ENCODE measurements at places on chromosomes 6 and 20. TPM values are rescaled to one million over a fixed set of nuclear protein-coding genes. Genes with fewer than 3 reads are reported as not detected.

- no peak for DNase-seq
- no peak overlapping the region for H3K4me3 ChIP-seq
- H3K4me1 ChIP-seq: no peaks in the 10 kb centered on the region
Observed at GRCh38 chr6:157162766-157163433, 160.4 kb downstream of the TMEM242 start.

DNA sequence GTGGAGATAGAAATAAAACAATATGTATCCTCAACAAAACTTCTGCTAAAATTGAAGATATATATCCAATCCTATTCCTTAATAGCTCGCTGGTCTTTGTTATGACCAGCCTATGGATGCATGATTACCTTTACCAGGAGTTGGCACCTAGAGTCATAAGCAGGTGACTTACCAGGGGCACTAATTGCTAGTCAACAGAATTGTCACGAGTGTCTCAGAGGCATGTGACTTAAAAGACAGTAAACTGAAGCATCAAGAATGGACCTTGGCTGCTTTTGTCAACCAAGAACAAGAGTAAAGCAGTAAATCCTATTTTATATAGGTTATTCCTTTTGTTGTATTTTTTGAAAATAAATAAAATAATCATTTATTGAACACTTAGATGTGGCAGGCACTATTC lies 115.4 kb downstream of the MYO6 start:
- H3K4me1 ChIP-seq: no peaks in the 10 kb centered on the region
- H3K4me3 ChIP-seq: no peak overlapping the region
- H3K27ac ChIP-seq: no peak overlapping the region

DNA sequence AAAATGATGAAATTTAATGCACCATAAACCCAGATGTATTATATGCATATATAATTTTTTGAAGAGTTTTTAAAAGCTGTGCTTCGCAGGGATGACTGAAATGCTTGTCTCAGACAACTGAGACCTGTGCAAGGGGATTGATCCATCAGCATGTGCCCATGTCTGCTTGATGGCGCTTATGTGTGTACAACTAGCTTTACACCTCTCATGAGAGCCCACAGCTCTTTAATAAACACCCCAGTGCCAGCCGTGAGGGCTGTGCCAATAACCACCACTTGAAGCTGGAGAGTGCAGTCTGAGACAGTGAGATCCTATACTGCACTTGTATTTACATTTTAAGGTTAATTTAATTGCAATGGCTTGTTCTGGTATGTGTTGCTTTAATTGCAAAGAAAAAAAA lies 225.5 kb downstream of the BCKDHB start:
- no peaks in the 10 kb centered on the region for H3K4me1 ChIP-seq
- no peak overlapping the region for H3K4me3 ChIP-seq
- no peaks in the 10 kb centered on the region for H3K36me3 ChIP-seq
- no peaks in the 10 kb centered on the region for H3K27me3 ChIP-seq

The TPD52L2 gene
- total RNA-seq: 113 TPM

The ECT2L gene
- not detected for total RNA-seq

The ARMC2 gene
- total RNA-seq: 9.3 TPM

The F13A1 gene
- 0.26 TPM for total RNA-seq

The SSTR4 gene
- not detected for total RNA-seq

The ZC2HC1B gene
- total RNA-seq: not detected

DNA sequence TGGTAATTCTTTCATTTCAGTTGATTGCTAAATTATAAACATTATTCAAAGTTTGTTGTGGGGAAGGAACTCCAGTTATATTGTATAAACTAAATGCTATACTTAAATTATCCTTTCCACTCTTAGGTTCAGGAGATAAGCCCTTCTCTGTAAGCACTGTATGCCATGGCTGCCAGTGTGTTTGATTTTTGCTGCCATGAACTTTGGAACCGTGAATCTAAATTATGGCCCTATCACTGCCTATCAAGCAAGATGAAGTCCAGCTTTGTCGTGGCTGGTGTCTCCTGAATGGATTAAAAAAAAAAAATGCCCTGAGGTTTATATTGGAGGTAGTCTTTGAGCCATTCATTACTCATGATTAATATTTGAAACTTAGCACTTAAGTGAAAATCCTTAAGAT lies 44.7 kb downstream of the CDC5L start:
- no peak overlapping the region for H3K4me3 ChIP-seq
- DNase-seq: no peak
- no peaks in the 10 kb centered on the region for H3K27me3 ChIP-seq
- H3K27ac ChIP-seq: no peak overlapping the region

DNA sequence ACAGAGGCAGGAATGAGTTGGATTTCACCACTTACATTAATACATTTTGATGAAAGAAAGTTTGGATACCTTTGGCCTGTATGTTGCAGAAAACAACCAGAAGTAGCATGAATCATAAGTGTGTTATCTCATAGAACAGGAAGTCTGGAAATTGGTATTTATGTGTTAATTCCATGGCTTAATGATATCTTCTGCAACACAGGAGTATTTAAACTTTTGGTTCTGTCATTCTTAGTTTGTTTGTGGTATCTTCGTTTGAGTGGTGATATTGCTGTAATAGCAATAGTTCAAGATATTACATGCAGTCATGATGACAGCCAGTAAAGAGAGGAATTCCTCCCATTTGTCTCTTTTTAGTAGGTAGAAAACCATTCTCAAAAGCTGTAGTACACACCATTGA lies 177.3 kb downstream of the CDKAL1 start:
- H3K4me3 ChIP-seq: no peak overlapping the region
- H3K36me3 ChIP-seq: no peaks in the 10 kb centered on the region
- no peak for DNase-seq
- H3K27me3 ChIP-seq: no peaks in the 10 kb centered on the region
- no peak overlapping the region for H3K27ac ChIP-seq
- no peaks in the 10 kb centered on the region for H3K4me1 ChIP-seq

The DOK5 gene
- 0.18 TPM for total RNA-seq

DNA sequence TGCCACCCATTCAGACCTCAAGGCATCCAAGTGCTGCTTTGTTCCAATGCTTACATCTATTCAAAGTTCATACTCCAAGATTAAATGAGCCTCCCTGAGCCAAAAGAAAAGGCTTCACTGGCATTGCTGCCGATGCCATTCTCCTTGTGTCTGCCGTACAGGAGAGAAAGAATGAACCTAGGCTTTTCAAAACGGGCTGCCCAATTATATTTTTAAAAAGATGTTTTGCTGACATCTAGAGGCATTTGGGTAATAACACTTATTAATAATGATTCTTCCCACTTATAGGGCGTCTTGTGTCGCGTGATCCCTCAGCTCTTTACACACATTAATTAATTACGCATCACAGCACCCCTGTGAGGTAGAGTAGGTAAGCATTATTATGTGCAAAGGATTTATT lies 545.6 kb downstream of the PKHD1 start:
- no peaks in the 10 kb centered on the region for H3K36me3 ChIP-seq
- no peaks in the 10 kb centered on the region for H3K27me3 ChIP-seq
- H3K4me3 ChIP-seq: no peak overlapping the region
- no peaks in the 10 kb centered on the region for H3K4me1 ChIP-seq
- DNase-seq: no peak

GRCh38 chr6:45617441-45617840 lies 239.7 kb upstream of the SUPT3H start:
- no peak for DNase-seq
- H3K4me3 ChIP-seq: no peak overlapping the region
- H3K27ac ChIP-seq: no peak overlapping the region

DNA sequence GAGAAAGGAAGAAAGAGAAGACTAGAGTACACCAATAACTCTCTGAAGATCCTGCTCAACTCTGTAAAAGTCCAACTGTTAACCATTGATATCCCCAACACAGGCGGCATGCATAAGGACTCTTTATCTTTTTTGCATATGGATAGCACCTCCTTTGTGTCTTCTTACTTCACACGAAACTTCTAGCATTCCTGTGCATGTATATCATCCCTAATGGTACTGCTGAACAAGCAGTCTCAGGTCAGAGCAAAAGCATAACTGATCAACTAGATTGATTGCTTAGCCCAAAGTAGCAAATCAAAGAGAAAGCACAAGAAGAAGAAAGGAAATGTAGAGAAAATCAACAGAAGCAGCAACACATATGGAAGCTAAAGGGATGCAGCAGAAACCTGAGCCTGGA lies 234.4 kb downstream of the SYNE1 start:
- no peak for DNase-seq
- H3K4me1 ChIP-seq: no peaks in the 10 kb centered on the region
- H3K4me3 ChIP-seq: no peak overlapping the region
- no peaks in the 10 kb centered on the region for H3K36me3 ChIP-seq
- no peaks in the 10 kb centered on the region for H3K27me3 ChIP-seq

- DNase-seq: no peak
- peaks cover 6% of the 10 kb centered on the region for H3K4me1 ChIP-seq
- H3K27ac ChIP-seq: peak overlapping the region; percentile 80
- no peaks in the 10 kb centered on the region for H3K36me3 ChIP-seq
- H3K27me3 ChIP-seq: no peaks in the 10 kb centered on the region
Observed at GRCh38 chr6:8131265-8131897, 29.0 kb upstream of the EEF1E1 start.

DNA sequence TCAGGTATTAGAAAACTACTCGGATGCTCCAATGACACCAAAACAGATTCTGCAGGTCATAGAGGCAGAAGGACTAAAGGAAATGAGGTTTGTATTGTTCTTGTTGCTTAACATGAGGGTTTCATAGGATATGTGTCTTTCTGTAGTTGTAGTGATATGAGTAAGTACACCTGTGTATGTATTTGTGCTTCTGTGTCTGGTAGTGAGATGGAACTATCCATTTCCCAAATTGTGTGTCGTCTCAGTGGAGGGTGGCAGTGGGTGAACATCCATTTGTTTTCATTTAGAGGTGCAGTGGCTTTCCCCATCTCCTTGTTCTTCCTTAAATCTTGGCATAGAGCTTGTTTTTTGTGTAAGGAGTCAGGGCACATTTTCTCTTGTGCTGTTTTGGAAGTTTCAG lies 8.2 kb downstream of the ASXL1 start:
- H3K36me3 ChIP-seq: peaks cover 14% of the 10 kb centered on the region
- H3K27ac ChIP-seq: no peak overlapping the region
- no peaks in the 10 kb centered on the region for H3K27me3 ChIP-seq
- H3K4me3 ChIP-seq: no peak overlapping the region

DNA sequence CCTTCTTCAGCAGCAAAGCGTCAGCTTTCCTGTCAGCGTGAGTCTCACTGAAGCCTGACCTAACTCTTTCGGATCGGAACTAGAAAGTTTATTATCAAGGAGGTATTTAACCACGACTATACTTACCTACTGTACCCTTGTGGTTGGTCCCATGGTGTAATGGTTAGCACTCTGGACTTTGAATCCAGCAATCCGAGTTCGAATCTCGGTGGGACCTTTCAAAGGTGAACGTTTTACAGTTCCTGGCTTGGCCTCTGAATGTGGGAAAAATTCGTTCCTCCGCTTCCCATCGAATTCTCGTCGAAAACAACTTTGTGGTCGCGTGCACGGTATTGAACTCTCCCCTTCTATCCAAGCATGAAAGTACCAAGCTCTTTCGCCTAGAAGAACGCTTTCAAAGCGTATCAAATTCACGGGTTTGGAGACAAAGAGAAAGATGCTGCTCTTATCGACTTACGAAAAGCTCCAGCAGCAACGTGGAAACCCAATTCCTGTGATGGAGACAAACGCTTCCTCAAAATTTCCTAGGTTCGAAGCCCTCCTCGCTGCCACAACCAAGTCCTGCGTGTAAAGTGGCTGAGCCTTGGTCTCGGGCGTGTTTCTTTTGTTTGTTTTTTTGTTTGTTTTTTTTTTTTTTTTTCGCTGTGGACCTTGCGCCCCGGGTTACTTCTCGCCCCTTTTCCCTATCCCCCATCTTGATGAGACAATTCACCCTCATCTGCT lies 63.7 kb downstream of the GPX5 start:
- H3K4me3 ChIP-seq: peak overlapping the region; percentile 35
- H3K4me1 ChIP-seq: peaks cover 15% of the 10 kb centered on the region
- 0 out of 2 replicates have a peak overlapping the region, but pooled peaks have one; percentile 14 for H3K27ac ChIP-seq

The SYTL3 gene
- 1.4 TPM for total RNA-seq

GRCh38 chr6:119834418-119834817 lies 484.9 kb upstream of the MAN1A1 start:
- H3K27ac ChIP-seq: no peak overlapping the region
- no peaks in the 10 kb centered on the region for H3K4me1 ChIP-seq
- no peak overlapping the region for H3K4me3 ChIP-seq
- H3K27me3 ChIP-seq: no peaks in the 10 kb centered on the region
- DNase-seq: no peak

DNA sequence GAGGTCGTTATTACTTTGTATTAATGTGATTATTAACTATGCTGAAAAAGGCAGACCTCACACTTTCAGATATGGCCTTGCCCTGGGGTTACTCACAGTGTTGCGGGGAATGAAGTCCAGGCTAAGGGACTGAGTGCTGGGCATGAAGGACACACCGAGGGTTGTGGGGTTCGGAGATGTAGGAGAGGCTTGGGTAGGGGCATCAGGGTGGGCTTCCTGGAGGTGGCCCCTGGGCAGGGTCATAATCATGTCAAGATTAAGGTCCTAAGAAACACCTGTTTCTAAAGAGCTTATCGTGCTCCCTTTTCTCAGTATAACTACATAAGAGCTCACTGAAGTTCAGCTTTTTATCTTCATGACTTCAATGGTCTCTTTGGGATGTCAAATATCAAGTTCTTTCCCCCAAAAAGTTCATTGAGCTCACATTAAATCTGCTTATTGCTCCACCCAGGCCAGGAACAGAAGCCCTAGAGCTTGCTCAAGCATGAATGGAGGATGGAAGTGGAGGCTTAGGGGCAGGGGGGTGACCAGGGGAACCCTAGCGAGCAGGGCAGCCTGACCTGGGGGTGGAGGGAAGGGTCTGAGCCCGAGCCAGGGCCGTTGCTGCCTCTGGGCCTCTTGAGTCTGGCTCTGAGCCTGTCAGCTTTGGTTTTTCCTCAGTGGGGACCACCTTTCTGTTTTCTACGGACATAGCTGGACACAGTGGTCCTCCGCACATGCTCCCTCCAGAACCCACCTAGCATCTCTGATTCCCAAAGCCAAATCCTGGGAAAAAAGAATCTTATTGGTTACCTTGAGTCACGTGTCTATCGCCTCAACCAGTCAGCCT lies 37.3 kb upstream of the TGM2 start:
- H3K4me3 ChIP-seq: no peak overlapping the region
- peaks cover 3% of the 10 kb centered on the region for H3K4me1 ChIP-seq
- H3K27ac ChIP-seq: no peak overlapping the region
- no peak for DNase-seq

GRCh38 chr6:8982668-8983067 lies 547.3 kb upstream of the SLC35B3 start:
- no peaks in the 10 kb centered on the region for H3K27me3 ChIP-seq
- H3K27ac ChIP-seq: peak overlapping the region; percentile 25
- no peaks in the 10 kb centered on the region for H3K36me3 ChIP-seq
- peaks cover 11% of the 10 kb centered on the region for H3K4me1 ChIP-seq

GRCh38 chr20:32404017-32404416 lies 45.9 kb downstream of the ASXL1 start:
- no peak overlapping the region for H3K4me3 ChIP-seq
- no peaks in the 10 kb centered on the region for H3K4me1 ChIP-seq
- no peak for DNase-seq

GRCh38 chr6:15608396-15608795 lies 54.4 kb downstream of the DTNBP1 start:
- H3K27ac ChIP-seq: no peak overlapping the region
- no peak for DNase-seq
- no peaks in the 10 kb centered on the region for H3K27me3 ChIP-seq
- H3K36me3 ChIP-seq: no peaks in the 10 kb centered on the region
- H3K4me1 ChIP-seq: no peaks in the 10 kb centered on the region
- no peak overlapping the region for H3K4me3 ChIP-seq
